NCI-H748 treated with DMSO at 0.1 percent for 48 hours (cell line): ENCODE measurements at places on chromosomes 13 and 19.

- no peak for DNase-seq
These were observed 191.3 kb upstream of the PCDH9 start for GRCh38 chr13:67421475-67421874.

GRCh38 chr19:50496189-50497021, 14.6 kb downstream of the JOSD2 start:
- DNase-seq = no peak

GRCh38 chr13:109743706-109744453, 42.5 kb downstream of the IRS2 start:
- DNase-seq = peak; percentile 22

DNA sequence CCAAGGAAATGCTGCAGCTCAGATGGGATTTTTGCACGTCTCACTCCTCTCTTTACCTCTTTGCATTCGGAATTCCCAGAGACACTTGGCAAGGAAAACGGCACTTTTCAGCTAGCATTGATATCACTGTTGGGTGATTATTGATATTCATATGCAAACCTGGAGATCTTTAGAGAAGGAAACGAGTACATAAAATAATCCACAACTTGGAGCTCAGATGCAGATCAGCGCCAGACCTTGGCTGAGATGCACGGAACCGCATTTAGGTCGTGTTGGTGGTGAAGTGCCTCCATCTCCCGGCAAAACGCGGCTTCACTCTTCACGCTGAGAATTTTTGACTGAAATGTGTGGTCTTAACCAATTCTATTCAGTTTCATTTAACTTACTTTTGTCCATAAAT, 77.2 kb upstream of the ARHGEF7 start:
- no peak for DNase-seq

- no peak for DNase-seq
These were observed 59.4 kb downstream of the XPO4 start for GRCh38 chr13:20843166-20843565.

DNA sequence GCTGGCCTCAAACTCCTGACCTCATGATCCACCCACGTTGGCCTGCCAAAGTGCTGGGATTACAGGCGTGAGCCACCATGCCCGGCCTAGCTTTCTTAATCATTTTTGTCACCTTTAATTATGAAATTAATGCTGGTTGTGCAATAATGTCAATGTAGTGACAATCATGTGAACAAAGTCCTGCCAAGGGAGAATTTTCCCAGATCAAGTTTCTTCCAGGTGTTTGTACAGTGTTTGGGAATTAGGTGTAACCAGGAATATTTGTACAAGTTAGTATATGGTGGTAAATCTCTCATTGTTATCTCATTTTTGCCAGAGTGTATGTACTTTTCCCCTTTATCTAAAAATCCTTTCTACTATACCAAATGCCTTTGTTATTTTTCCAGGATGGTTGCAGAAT, 171.1 kb downstream of the UGGT2 start:
- DNase-seq = no peak

DNA sequence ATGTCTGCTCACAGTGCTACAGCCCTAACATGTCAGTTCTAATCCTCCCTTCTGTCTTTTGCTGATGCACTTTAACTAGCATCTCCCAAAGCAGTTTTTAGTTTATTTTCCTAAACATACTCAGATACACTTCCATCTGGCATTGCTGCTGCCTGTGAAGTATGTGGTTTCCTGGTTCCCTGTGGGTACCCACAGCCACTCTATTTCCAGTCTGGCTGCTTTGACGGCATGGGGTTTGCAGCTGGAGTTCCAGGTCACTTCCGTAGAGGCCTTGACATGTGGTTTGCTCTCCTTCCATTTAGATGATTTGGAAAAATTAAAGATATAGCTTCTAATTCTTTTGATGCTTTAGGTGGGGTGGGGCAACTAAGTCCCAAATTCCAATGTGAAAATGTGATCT, 375.5 kb downstream of the PCDH20 start:
- DNase-seq = no peak

- DNase-seq = no peak
These were observed 102.4 kb downstream of the EFNB2 start for GRCh38 chr13:106433066-106433465.

- no peak for DNase-seq
These were observed 1120.4 kb upstream of the PCDH9 start for GRCh38 chr13:68350554-68350953.

DNA sequence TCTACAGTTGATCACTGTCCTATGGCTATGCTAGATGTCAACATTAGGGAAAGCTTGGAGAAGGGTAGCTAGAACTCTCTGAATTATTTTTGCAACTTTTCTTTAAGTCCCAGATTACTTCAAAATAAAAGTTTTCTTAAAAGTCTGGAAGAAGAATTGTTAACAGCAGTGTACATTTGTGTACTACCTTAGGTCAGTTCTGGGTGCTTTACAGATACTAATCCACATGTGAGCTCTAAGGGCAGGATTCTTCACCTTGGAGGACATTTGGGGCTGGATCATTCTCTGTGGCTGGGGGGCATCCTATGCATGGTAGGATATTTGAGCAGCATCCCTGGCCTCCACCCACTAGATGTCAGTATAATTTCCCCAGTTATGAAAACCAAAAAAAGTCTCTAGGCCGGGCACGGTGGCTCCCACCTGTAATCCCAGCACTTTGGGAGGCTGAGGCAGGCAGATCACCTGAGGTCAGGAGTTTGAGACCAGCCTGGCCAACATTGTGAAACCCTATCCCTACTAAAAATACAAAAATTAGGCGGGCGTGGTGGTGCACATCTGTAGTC, 2.8 kb downstream of the BRME1 start:
- no peak for DNase-seq

DNA sequence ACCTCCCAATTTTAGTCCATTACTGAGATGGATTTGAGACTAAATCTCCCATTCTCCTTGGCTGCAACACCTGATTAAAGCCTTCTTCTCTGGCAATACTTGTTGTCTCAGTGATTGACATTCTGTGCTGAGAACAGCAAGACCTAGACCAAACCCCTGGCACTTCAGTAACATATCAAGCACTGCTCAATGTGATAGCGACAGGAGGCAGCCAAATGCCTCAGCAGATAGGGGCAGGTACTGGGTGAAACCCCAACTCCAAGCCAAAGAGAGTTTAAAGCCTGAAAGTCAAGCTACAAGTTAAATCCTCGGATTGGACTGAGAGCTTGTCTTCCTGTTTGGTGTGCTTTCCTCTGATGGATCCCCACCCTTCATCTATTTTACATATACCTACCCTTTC, 52.7 kb downstream of the STARD13 start:
- DNase-seq = no peak

GRCh38 chr13:107881362-107881761, 334.0 kb downstream of the LIG4 start:
- no peak for DNase-seq

DNA sequence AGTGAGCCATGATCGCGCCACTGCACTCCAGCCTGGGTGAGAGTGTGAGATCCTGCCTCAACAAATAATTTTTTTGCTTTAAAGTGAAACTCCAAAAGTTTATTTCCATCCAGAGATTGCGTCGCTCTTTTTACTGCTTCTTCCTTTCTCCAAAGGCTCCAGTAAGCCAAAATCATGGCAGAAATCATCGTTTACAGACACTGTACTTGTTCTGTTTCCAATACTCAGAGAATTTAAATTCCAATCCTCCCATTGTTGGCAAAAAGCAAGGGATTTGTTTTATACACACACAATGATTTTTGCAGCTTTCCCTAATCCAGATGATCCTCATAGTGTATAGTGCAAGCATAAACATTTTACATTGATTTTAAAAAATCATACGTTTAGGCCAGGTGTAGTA, 15.3 kb downstream of the FBXO27 start:
- no peak for DNase-seq

- DNase-seq = peak; percentile 89
These were observed 23.6 kb upstream of the ZNF724 start for GRCh38 chr19:23273590-23274412.

DNA sequence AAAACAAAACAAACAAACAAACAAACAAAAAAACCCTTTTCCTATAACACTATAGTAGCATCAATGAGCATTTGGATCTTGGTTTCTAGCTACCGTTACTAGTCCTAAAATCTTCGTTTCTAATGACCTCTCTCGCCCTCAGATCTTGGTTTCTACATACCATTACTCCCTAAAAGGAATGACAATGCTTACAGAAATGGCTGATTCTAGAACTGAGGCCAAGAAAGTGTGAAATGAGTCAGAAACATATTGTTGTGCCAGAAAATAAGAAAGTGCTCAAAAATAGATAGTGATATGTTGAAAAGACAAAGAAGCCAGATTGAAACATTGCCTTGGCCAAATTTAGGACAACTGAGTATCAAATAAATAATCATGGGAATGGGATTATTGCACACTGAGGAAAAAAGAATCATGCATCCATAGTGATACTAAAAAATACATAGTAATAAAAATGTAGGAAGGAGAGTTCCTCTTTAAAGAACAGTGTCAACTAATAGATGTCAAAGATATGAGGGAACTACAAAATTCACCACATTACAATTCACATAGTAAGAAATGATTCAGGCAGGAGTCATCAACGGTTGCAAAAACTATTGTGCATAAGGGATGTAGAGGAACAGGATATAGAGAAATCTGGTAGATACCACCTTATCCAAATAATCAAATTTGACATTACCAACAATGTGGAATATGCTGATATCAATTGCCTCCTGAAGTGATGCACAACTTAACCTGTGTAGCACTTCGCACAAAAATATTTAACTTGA, 386.6 kb downstream of the DIAPH3 start:
- DNase-seq = no peak
